T-helper 1 cell (primary cell): ENCODE measurements at places on chromosomes 1 and 21.

- no peak for DNase-seq
Observed at GRCh38 chr1:150194381-150195031, 41.4 kb downstream of the ANP32E start.

- peak; percentile 60 for DNase-seq
Observed at GRCh38 chr1:54804471-54805132, 3.5 kb upstream of the TTC22 start.

GRCh38 chr1:211874521-211875347 lies 44.2 kb upstream of the LPGAT1 start:
- DNase-seq: no peak

- DNase-seq: no peak
Observed at GRCh38 chr1:91650764-91651163, 150.1 kb downstream of the CDC7 start.

GRCh38 chr1:119225265-119225664 lies 84.8 kb upstream of the WARS2 start:
- DNase-seq: no peak

- no peak for DNase-seq
Observed at GRCh38 chr1:54681358-54681757, 34.3 kb upstream of the TTC4 start.

DNA sequence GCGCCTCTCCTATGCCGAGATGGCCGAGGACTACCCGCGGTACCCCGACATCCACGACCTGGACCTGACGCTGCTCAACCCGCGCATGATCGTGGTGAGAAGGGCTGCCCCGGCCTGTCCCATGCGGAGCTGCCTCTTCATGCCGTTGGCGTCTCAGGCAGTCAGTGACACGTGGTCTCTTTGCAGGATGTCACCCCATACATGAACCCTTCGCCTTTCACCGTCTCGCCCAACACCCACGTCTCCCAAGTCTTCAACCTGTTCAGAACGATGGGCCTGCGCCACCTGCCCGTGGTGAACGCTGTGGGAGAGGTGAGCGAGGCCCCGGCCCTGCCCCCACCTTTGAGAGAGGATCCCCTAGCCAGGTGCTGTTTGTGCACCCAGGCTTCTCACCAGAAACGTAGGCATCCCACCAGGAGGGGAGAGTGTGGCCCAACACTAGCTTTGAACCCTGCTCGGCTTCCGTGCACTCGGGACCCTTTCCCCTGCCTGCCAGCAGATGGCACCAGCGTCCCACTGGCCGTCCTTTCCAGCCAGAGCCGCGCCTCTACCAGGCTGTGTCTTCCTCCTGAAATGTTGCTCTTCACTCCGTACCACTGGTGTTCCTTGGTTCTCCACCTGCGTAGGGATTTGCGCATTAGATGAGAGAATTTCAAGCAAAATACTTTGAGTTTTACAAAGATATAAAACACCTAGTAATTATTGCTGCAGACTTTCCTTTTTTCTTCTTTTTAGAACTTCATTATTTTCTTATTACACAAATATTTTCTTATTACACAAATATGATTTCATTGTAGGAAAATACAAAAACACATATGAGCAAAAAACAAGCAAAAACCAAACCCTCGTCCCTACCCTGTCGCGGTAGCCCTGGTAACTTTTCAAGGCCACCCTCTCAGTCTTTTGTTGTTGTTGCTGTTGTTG lies 9.0 kb downstream of the NPPA start:
- peak; percentile 39 for DNase-seq

GRCh38 chr1:209743145-209743482 lies 12.7 kb upstream of the TRAF3IP3 start:
- no peak for DNase-seq
